ENCODE measurements at places on chromosomes 3 and 15. TPM values are rescaled to one million over a fixed set of nuclear protein-coding genes. Genes with fewer than 3 reads are reported as not detected.

DNA sequence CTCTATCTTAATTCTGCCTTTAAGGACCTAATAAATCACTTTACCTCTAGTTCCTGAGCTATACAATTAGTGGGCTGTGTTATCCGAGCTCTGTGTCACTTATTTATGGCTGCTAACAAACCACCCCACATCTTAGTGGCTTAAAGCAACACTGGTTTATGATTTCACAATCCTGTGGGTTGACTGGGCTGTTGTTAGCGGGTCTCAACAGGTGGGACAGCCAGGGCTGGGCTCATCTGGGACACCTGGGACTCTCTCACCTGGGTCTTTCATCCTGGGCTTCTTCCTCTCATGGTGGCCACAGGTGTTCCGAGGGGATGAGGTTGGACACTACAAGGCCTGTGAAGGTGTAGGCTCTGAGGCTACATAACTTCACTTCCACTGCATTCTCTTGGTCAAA is 35.8 kb upstream of the CHST2 start:
- H3K36me3 ChIP-seq: no peaks in the 10 kb centered on the region
- no peak overlapping the region for H3K27ac ChIP-seq

DNA sequence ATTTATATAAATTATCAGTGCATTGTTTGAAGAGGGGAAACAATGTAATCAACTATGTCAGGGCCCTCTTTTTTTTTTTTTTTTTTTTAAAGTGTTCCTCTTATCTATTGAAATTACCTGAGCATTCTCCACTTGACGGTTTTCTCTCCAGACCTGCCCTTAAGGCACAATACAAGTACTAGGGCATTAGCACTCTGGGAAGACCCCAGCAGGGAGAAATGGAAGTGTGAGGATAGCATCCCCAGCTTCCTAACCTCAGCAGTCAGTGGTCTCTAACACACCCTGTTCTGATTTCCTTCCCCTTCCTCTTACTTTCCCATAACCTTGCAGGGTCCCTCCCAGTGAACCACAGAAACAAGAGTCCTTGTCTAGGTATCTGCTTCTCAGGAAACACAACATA is 458.3 kb upstream of the ARL6 start:
- H3K4me3 ChIP-seq: no peak overlapping the region
- H3K27ac ChIP-seq: no peak overlapping the region
- no peaks in the 10 kb centered on the region for H3K27me3 ChIP-seq
- no peaks in the 10 kb centered on the region for H3K36me3 ChIP-seq

GRCh38 chr3:192826214-192827006 is 91.2 kb downstream of the MB21D2 start:
- no peak overlapping the region for H3K4me3 ChIP-seq
- no peak for DNase-seq
- no peaks in the 10 kb centered on the region for H3K27me3 ChIP-seq

DNA sequence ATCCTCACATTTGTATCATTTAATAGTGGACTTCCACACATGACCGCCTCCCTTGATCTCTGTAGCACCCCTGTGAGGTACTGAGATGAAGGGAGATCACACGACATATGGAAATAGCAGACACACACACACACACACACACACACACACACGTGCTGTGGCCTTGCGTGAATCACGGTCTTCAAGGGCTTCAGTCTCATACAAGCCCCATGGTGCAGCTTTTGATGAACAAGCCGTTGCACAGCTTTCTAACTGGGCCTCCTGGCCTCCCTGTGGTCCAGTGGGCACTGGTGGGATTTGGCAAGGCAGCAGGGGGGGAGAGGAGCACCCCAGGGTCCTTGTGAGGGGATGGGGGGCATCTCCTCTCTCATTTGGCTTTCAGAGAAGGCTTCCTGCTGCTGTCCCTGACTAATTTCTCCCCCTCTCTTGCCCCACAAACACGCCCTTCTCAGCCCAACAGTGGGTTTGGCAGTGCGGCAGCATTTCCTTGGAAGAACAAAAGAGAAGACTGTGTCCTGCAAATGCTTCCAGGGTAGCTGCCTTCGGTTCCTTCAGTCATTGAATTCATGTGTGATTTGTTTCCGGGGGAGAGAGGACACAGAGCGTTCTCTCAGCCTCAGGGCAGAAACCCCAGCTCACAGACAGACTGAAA is 98.7 kb downstream of the SMAD6 start:
- no peaks in the 10 kb centered on the region for H3K27me3 ChIP-seq
- no peak overlapping the region for H3K4me3 ChIP-seq
- H3K27ac ChIP-seq: no peak overlapping the region
- no peaks in the 10 kb centered on the region for H3K36me3 ChIP-seq
- peaks cover 17% of the 10 kb centered on the region for H3K4me1 ChIP-seq

DNA sequence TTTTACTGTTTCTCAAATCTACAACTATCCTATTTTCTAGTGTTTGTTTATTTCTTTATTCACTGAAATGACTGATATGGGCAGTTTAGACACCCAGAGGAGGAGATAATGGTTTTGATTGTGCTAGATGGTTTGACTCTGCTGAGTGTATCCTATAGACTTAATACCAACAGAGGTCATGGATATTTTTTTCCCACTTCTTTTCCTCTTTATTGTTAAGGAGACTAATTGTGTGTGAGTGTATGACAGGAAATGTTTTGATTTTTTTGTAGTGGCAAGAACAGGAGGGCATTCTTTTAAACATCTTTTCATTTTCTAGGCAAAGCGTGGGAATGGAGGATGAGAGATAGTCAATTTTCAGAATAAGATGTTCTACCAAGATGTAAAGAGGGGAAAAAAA is 223.5 kb downstream of the CHST2 start:
- H3K4me3 ChIP-seq: no peak overlapping the region
- no peak overlapping the region for H3K27ac ChIP-seq
- no peak for DNase-seq
- no peaks in the 10 kb centered on the region for H3K36me3 ChIP-seq
- no peaks in the 10 kb centered on the region for H3K4me1 ChIP-seq
- no peaks in the 10 kb centered on the region for H3K27me3 ChIP-seq

DNA sequence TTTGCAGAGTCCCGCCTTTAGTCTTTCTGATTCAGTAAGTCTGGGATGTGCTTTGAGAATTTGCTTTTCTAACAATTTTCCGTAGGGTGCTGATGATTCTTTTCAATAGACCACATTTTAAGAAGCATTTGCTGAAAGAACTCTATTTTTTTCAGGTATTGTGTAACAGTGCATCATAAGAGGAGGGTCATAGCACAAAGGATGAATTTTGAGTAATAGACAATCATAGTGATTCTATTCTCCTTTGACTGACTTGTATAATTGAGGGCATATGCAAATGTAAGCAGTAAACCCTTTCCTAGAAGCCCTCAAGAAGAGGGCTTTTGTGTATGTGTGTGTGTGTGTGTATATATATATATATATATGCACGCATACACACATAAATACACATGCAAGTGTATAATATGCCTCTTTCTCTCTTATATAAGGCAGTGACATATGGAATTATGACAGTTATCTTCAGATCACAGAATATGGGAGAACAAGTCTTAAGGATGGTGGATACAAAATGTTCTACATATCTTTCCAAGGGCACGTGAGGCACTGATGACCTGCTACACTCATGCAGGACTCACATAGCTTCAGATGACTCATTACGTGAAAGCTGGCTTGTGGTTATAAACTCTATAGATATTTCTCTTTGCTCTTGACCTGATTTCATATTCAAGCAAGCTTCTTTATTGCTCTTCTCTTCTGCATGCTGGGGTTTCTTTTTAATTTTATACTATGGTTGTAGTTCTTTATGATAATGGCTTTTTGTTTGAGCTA is 6.5 kb upstream of the PLSCR1 start:
- H3K36me3 ChIP-seq: no peaks in the 10 kb centered on the region
- no peak for DNase-seq
- H3K27me3 ChIP-seq: no peaks in the 10 kb centered on the region
- H3K27ac ChIP-seq: no peak overlapping the region
- H3K4me1 ChIP-seq: no peaks in the 10 kb centered on the region
- H3K4me3 ChIP-seq: no peak overlapping the region

FANCD2OS gene
- total RNA-seq: not detected

DNA sequence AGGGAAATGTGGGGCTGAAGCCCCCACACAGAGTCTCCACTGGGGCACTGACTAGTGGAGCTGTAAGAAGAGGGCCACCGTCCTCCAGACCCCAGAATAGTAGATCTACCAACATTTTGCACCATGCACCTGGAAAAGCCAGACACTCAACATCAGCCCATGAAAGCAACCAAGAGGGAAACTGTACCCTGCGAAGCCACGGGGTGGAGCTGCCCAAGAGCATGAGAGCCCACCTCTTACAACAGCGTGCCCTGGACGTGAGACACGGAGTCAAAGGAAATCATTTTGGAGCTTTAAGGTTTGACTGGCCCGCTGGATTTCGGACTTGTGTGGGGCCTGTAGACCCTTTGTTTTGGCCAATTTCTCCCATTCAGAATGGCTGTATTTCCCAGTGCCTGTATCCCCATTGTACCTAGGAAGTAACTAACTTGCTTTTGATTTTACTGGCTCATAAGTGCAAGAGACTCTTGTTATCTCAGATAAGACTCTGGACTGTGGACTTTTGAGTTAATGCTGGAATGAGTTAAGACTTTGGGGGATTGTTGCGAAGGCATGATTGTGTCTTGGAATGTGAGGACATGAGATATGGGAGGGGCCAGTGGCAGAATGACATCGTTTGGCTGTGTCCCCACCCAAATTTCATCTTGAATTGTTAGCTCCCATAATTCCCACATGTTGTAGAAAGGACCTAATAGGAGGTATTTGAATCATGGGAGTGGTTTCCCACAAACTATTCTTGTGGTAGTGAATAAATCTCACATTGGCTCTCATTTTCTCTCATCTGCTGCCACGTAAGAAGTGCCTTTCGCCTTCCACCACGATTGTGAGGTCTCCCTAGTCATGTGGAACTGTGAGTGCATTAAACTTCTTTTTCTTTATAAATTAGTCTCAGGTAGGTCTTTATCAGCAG is 105.8 kb downstream of the CBLB start:
- no peaks in the 10 kb centered on the region for H3K4me1 ChIP-seq
- no peaks in the 10 kb centered on the region for H3K36me3 ChIP-seq
- no peak overlapping the region for H3K27ac ChIP-seq
- no peak overlapping the region for H3K4me3 ChIP-seq
